ENCODE measurements at places on chromosomes 7 and 10.

GRCh38 chr10:44990302-44990655, 10.4 kb upstream of the ZNF22 start:
- DNase-seq: no peak

GRCh38 chr10:36173364-36173763, 531.3 kb upstream of the FZD8 start:
- DNase-seq: no peak

GRCh38 chr10:32982911-32983909, 25.2 kb upstream of the ITGB1 start:
- DNase-seq: peak; percentile 52

DNA sequence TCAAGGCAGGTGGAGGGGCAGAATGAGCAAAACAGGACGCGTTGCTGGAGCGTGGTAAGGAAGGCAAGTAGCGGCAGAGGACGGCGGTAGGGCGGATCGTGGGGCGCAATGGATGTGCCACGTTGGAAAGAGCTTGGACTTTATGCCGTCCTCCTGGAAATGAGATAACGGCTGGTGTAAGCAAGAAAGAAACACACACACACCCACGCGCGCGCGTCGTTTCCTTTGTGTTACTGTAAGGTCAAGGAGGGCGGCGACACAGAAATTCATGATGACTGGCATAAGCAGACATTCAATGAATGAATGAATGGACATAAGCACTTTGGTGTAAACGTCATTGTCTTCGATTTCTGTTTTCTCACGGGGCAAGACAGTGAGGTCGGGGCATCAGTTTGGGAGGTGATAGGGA, 683 bp upstream of the ENTPD7 start:
- peak; percentile 13 for DNase-seq

GRCh38 chr10:2680821-2681220, 386.5 kb upstream of the PFKP start:
- no peak for DNase-seq

- no peak for DNase-seq
These were observed 261.4 kb upstream of the ZWINT start for GRCh38 chr10:56622335-56622973.

GRCh38 chr10:107067843-107068242, 96.7 kb downstream of the SORCS1 start:
- DNase-seq: no peak

DNA sequence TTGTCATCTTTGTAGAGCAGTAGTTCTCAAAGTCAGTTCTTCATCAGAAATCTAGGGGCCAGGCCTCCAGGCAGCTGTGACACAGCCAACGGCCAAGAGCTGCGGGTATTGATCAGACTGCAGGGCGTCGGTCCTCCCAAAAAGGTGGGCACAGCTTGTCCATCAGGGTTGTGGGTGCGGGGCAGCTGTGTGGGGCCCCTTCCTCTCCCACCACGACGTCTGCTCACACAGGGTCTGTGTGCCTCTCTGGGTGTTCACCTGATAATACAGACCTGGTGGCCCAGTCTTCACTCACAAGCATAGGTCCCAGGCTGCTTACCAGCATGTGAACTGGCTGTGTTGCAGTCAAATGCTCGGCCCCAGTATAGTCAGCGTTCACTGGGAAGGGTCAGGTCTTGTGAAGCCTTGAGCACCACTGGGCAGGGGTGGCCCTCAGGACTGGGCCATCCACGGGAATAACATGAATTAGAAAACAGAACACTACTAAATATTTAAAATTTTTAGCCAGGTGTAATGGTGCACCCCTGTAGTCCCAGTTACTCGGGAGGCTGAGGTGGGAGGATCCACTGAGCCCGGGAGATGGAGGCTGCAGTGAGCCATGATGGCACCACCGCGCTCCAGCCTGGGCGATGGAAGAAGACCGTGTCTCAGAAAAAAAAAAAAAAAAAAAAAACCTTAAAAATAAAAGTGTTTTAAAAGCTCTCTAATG, 102.8 kb upstream of the DIP2C start:
- no peak for DNase-seq

GRCh38 chr7:11410656-11411644, 421.0 kb downstream of the THSD7A start:
- no peak for DNase-seq

DNA sequence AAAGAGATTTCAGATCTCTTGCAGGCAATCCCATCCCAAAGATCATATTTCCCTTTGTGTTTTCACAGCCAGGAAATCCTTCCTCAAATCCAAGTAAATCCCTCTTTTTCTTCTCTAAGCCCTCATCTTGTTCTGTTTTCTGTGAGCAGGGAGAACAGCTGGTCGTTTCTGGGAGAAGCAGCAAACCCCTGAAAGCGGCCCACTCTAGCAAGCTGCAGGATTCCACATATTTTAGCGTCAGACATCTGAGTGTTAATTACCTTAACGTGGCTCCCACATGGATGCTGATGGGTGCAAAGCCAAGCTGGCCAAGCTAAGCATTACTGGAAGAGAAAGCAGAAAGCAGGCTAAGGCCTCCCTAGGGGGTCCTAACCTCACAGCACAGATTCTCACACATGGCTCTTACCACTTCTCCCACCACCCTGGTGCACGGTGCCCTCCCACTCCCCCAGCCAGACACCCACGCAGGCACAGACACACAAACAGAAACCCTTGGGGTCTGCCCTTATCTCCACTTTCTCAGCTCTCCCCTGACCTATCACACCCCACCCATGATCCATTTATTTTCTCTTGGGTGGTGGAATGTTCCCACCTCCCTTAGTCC, 551.0 kb upstream of the AUTS2 start:
- no peak for DNase-seq

Measured in LoVo (cell line).